ENCODE measurements at places on chromosomes 2 and 18. TPM values are rescaled to one million over a fixed set of nuclear protein-coding genes. Genes with fewer than 3 reads are reported as not detected.

DNA sequence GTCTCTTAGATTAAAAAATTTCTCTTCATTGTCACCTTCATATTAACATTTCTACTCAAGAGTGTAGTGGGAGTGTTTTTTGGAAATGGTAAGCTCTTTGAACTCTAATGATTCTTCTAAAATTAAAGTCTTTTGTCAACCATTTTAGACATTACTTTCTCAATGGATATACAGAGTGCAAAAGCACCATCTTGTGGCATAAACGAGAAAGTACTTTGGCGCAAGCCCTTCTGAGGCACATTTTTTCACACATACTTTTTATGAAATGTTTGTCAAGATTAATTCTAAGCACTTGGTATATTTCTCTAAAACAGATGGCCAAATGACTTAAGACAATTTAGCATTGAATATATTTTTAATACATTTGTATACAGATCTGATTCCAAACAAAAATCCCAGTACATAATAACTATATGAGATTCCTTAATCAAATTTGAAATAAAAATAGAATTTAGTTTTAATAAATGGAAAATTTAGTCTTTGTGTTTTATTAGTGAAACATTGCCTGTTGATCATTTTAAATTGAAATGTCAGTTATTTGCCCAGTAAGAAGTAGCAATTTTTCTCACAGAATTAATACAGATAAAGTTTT lies 63.3 kb upstream of the GALNT5 start:
- DNase-seq, result no peak

DNA sequence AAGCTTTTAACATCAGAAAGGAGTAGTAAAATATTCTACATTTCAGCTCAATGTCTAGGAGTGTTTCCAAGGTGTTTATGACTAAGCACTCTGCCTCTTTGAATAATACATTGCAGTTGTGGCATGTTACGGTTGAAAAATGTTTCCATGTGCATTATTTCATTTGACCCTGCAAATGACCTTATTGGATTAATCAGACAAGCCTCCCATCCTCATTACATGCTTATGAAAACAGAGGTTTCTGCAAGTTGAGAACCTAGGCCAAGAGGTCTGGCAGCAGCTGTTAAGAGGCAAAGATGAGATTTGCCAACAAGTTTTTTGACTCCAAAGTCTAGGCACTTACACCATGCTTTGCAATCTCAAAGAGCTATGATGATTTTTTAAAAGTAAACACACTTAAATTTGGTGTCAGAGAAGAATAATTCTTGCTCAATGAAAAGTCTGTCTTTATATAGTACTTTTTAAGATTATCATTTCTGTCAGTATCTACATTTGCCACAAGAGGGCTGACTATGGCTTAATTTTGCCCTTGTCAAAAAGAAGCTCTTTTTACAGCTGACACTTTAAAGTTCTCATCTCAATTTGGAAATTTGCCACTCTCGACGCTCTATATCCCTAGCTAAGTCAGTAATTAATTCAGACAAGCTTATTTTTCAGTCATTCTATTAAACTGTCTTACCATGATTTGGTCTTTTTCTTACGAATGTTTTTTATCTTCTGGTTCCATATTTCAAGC lies 260.6 kb downstream of the PAX3 start:
- DNase-seq, result no peak

Gene PARD6G
- total RNA-seq, result 32.7 TPM

Gene SERTAD2
- 19.2 TPM for total RNA-seq
